ENCODE measurements at places on chromosomes 12 and 14.

DNA sequence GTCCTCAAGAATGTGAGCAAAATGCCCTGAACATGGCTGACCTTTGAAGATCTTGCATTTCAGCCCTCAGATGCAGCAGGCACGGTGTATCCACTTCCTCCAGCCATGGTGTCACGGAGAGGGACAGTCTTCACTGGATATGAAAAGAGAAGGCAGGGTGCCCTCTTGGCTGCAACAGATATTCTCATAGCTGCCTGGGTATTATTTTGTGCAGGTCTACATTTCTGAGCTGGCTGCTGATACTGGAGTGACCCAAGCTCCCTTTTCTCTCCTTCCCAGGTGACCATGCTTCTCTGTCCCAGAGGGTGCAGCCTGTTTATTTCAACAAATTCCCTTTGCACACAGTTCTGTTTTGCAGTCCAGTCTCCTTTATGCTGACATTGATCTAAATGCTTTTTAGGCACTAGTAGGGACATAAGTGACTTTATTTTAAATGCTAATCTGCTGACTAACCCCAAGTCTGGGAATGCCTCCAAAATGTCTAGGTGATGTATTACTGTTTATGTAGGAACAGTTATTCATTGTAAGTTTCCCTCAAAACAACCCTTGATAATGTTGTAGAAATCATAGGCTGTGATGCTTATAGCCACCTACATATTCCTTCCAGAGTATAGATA lies 17.4 kb upstream of the PYGL start:
- peak; percentile 79 for DNase-seq

- peak; percentile 32 for DNase-seq
Observed at GRCh38 chr14:105489542-105490266, 1.3 kb upstream of the TEDC1 start.

DNA sequence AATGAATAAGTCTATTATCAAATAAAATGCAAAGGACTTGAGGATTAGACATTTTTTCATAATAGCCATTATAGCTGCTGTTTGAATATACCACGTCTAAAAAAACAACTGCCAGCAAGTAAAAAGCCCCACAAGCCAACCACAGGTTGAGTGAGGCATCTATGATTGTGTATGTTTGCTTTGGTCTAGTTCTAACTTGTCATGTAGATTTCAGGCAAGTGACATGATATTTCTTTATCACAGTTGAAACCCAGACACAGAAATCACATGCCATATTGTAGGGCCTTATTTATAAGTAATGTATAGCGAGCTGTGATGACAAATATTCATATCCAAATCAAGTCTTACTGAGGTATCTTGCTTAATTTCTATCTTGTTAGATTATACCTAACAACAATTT lies 225.8 kb downstream of the EMP1 start:
- DNase-seq: no peak

DNA sequence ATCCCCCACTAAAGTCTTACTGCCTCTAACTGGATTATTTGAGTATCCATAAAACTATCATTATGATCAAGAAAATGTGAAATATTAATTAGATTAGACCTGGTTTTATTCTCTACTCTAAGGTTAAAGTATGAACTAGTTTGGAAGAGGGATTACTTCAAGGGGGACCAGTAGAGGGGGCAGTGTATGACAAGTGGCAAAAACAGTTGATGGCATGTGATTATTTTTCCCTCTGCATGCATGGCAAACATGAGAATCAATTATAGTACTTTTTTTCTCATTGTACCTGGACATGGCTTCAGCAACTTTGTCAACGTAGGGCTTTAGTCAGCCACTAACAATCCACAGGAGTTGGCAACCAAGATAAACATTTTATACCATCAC lies 145.0 kb upstream of the SLC38A2 start:
- DNase-seq: no peak

GRCh38 chr12:129696926-129697325 lies 206.9 kb downstream of the TMEM132D start:
- DNase-seq: no peak

- no peak for DNase-seq
Observed at GRCh38 chr14:70514168-70515069, 20.4 kb downstream of the ADAM20 start.

- DNase-seq: no peak
Observed at GRCh38 chr14:77040741-77041653, 12.5 kb upstream of the IRF2BPL start.

DNA sequence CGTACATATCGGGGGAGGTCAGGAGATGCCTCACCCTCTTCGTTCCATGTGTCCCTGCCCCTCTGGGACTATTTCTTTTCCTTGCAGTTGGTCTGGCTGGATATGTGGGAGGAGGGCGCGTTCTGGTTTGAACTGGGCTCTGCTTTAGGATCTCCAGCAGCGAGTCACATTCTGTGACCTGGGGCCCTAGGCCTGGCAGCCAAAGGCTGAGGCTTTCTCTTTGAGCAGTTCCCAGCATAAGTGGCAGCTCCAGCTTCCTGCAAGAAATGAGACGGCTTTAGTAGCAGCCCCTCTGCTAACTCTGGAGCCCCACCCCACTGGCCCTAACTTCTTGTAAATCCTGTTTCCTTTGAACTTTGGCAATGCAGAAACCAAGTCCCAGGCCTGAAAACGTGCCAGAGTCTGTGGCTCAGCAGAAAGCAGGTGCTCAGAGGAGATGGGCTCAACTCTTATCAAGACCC lies 274.8 kb downstream of the DPF3 start:
- DNase-seq: no peak

DNA sequence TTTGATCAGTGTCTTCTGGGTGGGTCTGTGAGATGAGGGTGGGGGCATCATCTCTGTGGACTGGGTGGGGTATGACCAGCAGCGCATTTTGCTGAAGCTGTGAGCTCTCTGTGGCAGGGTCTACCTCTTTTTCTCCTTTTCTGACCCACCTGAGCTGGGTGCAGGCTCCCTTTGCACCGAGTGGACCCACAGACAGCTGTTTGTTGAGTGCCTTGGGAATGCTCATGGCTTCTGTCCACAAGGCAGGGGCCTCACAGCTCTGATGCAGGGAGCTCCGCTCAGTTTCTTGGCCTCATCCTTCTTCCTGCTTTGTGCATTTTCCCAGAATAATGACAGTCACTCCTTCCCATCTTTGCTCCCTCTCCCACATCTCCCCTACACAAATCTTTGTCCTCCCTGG lies 380.6 kb downstream of the DPF3 start:
- DNase-seq: no peak

GRCh38 chr12:132492522-132492921 lies 2.6 kb downstream of the FBRSL1 start:
- no peak for DNase-seq

DNA sequence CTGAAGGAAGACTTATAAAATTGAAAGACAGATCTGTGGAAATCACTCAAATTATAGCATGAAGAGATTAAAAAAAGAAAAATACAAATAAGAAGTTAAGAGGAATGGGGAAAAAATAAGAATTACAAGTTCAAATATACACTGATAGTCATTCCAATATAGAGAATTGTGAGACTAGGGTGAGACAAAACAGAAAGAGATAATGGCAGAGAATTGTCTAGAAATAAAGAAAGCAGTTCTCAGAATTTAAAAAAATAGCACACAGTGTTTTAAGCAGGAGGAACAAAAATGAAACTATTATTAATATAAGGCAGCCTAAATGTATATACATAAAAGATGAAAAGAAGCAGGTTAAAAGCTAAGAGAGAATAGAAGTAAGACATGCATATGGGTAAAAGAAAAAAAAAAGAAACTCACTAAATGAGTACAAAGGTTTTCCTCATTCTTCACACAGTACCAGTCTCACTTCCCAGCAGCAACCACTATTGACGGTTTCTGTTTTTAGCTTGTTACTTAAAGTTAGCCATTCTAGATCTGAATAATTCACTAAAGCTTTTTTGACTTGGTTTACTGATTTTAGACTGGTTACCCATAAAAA lies 31.1 kb downstream of the SLC38A4 start:
- no peak for DNase-seq

DNA sequence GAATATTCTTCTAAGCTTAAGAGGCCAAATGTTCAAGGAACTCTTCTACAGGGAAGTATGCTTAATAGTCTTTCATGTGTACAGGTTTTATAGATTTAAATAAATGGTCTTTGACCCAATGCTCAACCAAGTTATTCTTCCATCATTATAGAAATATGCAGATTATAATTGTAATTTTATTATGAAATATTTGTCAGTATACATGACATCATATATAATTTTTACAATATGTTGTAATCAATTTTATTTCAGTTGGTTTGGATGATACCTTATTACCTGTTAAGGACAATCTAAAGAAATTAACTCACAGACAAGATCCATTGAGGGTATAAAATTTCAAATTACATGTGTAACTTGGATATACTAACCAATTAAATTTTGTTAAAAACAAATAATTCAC lies 1278.3 kb downstream of the SLC16A7 start:
- no peak for DNase-seq

- DNase-seq: no peak
Observed at GRCh38 chr14:56340932-56341331, 222.7 kb downstream of the PELI2 start.

DNA sequence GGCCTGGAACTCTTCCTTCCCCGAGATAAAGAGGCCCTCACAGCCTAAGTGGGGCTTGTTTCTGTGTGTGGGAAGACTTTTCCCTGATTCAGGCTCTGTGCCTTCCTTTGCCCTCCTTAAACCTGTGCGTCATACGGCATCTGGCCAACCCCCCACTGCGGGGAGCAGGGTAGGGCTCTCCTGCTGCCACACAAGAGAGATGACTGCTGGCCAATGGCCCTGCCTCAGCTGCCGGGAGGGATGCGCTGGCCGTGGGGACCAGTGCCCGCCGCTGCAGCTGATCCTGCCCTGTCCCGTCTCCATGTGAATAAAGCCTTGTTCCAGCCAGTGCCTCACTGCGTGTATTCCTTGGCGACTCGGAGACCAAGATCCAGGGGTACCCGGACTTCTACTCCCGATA lies 42.5 kb upstream of the BEGAIN start:
- no peak for DNase-seq

GRCh38 chr12:4451694-4452093 lies 6.1 kb upstream of the FGF6 start:
- no peak for DNase-seq

DNA sequence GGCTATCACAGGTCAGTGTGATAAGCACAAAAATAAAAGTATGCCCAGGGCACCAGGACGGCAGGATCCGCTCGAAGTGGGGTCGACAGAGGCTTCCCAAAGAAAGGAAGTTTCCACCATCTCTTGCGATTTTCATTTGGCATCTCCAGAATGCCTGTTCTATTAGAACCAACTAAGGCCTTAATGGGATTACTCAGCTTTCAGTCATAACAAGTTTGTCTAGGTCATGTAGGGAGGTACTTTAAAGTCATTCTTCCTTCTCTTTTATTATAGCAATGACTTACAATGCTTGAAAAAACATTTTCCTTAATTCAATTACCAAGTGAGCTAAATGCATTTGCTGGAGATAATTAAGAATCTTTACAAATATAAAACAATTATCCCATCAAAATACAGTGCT lies 83.6 kb upstream of the DIO3 start:
- no peak for DNase-seq

- DNase-seq: no peak
Observed at GRCh38 chr14:105383083-105383730, 15.1 kb upstream of the TEX22 start.

- DNase-seq: no peak
Observed at GRCh38 chr12:8035440-8036010, 3.0 kb downstream of the FOXJ2 start.

GRCh38 chr14:20482382-20482781 lies 13.2 kb downstream of the PNP start:
- DNase-seq: no peak

GRCh38 chr12:54974279-54974678 lies 10.3 kb downstream of the TESPA1 start:
- DNase-seq: no peak

GRCh38 chr12:46365951-46366379 lies 6.6 kb downstream of the SLC38A2 start:
- no peak for DNase-seq

GRCh38 chr14:76877871-76878270 lies 51.7 kb downstream of the LRRC74A start:
- no peak for DNase-seq

GRCh38 chr12:124240493-124240892 lies 54.4 kb upstream of the RFLNA start:
- no peak for DNase-seq

DNA sequence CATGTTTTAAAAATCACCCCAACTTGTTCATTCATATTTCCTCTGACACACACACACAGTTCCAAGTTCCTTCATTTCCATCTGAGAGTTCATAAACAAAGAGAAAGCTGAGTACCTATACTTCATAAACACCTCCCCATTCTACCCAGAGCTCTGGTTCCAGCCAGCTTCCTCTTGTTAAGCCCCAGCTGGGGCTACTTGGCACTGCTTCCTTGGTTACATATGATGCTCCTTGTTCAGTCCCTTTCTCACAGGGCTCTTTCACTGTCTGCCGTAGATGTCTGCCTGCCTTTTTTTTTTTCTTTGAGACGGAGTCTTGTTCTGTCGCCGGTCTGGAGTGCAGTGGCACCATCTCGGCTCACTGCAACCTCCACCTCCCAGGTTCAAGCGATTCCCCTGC lies 77.5 kb downstream of the COX16 start:
- no peak for DNase-seq

DNA sequence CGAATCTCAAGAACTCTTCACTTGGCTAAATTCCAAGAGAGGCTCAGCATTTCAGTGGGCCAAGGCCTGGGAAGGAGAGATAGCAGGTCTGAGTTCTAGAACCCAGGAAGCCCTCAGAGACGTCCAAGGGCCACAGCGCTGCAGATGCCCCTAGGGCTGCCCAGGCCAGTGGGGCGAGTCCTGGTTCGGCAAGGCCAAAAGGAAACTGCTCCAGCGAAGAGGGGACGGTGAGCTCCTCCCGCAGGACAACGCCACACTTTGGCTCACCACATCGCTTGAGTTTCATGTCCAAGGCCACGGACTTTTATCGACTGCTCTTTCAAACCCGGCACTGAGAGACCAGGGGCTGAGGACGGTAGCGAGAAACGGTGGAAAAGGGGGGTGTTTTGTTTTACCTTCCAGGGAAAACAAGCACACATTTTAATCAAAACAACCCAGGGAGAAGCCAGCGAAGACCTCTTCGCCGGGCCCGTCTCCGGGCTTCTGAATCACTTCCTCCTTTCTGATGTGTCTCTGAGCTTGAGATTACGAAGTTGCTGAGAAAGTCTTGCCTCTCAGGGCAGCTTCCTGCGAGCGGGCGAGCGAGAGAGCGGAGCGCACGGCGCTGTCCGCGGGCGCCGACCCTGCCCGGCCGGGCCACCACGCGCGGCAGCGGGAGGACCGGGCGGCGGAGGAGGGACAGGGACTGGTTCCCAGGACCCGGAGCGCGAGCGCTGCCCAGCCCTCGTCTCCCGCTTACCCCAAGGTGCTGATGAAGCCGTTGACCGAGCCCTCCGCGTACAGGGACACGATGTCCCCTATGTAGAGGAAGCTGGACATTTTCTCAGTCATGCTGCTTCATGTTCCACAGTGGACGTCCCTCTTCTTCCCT lies 808 bp downstream of the ITPR2 start:
- DNase-seq: no peak

GRCh38 chr14:64191756-64192155 lies 102.4 kb downstream of the ESR2 start:
- peak; percentile 56 for DNase-seq

- DNase-seq: no peak
Observed at GRCh38 chr12:113850309-113851056, 115.6 kb downstream of the RBM19 start.

GRCh38 chr12:79128956-79129355 lies 264.4 kb downstream of the SYT1 start:
- no peak for DNase-seq
